ENCODE measurements at places on chromosomes 4 and X. TPM values are rescaled to one million over a fixed set of nuclear protein-coding genes. Genes with fewer than 3 reads are reported as not detected.

The RHOXF2 gene
- total RNA-seq = not detected

The SLC34A2 gene
- 0.77 TPM for total RNA-seq

The SHROOM3 gene
- total RNA-seq = 23.3 TPM

The CASP3 gene
- 47.6 TPM for total RNA-seq

The DDIT4L gene
- 4.7 TPM for total RNA-seq

The HSFX1 gene
- total RNA-seq = 2.2 TPM

The BEX3 gene
- 518 TPM for total RNA-seq

The SHROOM2 gene
- total RNA-seq = 15.5 TPM

The TMPRSS11B gene
- not detected for total RNA-seq

The P2RY4 gene
- 0.30 TPM for total RNA-seq

DNA sequence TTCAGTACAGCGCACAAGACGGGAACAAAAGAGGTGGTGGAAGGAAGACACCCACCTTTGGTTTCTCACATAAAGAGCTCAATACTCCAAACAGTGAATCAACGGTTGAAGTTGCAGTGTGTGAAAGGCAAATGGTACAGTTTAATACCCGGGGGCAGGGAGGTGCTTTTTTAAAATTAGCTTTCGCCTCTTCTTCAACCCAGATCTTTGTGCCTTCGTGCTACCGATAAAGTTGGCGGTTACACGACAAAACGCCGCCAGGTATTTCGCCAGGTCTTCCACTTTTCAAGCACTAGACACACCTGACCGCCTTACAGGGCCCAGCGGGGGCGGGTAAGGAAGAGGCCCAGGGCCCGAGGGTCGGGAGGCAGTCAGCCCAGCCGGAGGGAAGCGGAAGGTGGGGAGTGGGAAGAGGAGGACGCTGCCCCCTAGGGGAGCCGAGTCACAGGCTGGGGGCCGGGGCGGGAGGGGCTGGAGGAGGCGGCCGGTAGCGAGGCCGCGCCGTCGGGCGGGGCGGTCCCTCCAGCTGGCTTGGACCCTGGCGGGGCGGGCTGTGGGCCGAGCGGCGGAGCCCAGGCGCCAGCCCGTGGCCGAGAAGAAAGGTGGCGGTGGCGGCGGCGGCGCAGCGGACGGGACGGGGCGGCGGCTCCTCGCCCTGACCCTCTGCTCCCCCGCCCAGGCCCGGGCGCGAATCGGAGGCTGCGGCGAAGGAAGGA lies 16.0 kb downstream of the UTP3 start:
- no peaks in the 10 kb centered on the region for H3K27me3 ChIP-seq
- H3K4me1 ChIP-seq = peaks cover 8% of the 10 kb centered on the region
- H3K4me3 ChIP-seq = peak overlapping the region; percentile 78
- H3K27ac ChIP-seq = peak overlapping the region; percentile 94
- no peaks in the 10 kb centered on the region for H3K36me3 ChIP-seq

DNA sequence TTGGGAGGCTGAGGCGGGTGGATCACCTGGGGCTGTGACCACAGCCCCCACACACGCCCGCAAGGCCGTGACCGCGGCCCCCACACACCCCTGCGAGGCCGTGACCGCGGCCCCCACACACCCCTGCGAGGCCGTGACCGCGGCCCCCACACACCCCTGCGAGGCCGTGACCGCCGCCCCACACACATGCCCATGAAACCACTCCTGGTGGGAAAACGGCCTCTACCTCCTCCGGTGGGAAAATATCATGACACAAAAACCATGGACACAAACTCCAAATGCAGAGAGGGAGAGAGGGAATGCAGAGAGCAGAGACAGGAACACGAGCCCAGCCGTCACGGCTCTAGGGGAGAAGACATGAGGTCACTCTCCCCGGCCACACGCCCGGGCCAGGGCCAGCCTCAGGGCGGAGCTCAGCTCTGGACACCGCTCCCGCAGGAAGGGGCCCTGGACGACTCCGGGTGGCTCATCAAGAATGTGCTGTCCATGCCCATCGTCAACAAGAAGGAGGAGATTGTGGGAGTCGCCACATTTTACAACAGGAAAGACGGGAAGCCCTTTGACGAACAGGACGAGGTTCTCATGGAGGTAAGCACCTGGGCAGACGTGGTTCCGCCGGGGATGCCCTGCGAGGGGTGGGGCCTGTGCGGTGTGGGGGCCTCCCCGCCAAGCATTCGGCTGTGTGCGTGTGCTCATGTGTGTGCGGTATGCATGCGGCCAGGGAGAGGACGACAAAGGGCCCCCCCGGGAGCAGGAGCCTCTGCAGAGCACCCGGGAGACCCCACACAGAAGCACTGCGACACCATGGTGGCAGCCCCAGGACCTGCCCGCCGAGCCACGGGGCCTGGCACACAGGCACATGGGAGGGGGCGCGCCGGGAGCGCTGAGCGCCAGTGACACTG lies 17.4 kb downstream of the ATP5ME start:
- peaks cover 17% of the 10 kb centered on the region for H3K4me1 ChIP-seq
- no peak for DNase-seq
- H3K4me3 ChIP-seq = no peak overlapping the region
- peaks cover 3% of the 10 kb centered on the region for H3K27me3 ChIP-seq
- H3K36me3 ChIP-seq = peaks cover 39% of the 10 kb centered on the region

GRCh38 chr4:94827481-94828110 lies 69.8 kb downstream of the BMPR1B start:
- no peaks in the 10 kb centered on the region for H3K36me3 ChIP-seq
- no peak for DNase-seq
- no peaks in the 10 kb centered on the region for H3K4me1 ChIP-seq
- H3K4me3 ChIP-seq = no peak overlapping the region
- H3K27me3 ChIP-seq = no peaks in the 10 kb centered on the region

DNA sequence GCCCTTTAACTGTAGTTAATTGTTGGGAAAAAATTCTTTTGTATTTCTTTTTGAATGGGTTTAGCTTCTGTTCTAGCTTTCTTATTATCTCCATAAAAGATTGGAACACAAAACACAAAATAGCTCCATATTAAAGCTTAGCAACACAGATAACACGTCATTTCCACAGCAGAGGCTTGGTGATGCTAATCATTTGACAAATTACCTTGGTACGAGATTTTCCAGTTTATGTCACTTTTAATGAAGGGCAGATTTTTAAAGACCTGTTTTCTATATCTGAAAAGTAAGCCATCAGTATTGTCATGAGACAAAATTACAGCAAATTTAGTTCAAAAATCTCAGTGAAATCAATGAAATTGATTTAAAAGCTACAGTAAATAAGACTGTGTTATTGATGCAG lies 27.4 kb downstream of the FAM149A start:
- no peak overlapping the region for H3K4me3 ChIP-seq
- no peaks in the 10 kb centered on the region for H3K36me3 ChIP-seq
- H3K4me1 ChIP-seq = no peaks in the 10 kb centered on the region
- H3K27ac ChIP-seq = no peak overlapping the region

- H3K4me1 ChIP-seq = no peaks in the 10 kb centered on the region
- peaks cover 9% of the 10 kb centered on the region for H3K36me3 ChIP-seq
- H3K27ac ChIP-seq = no peak overlapping the region
- H3K27me3 ChIP-seq = no peaks in the 10 kb centered on the region
- no peak overlapping the region for H3K4me3 ChIP-seq
Measured at GRCh38 chr4:168928875-168929274, 81.2 kb downstream of the CBR4 start.

- no peaks in the 10 kb centered on the region for H3K27me3 ChIP-seq
- H3K27ac ChIP-seq = no peak overlapping the region
- H3K4me1 ChIP-seq = no peaks in the 10 kb centered on the region
- no peak overlapping the region for H3K4me3 ChIP-seq
- DNase-seq = no peak
- no peaks in the 10 kb centered on the region for H3K36me3 ChIP-seq
Measured at GRCh38 chr4:72109959-72110497, 78.2 kb downstream of the NPFFR2 start.

GRCh38 chr4:40669504-40669903 lies 39.8 kb upstream of the RBM47 start:
- no peaks in the 10 kb centered on the region for H3K36me3 ChIP-seq
- H3K27me3 ChIP-seq = no peaks in the 10 kb centered on the region
- H3K4me3 ChIP-seq = no peak overlapping the region
- DNase-seq = no peak
- no peaks in the 10 kb centered on the region for H3K4me1 ChIP-seq
- no peak overlapping the region for H3K27ac ChIP-seq

DNA sequence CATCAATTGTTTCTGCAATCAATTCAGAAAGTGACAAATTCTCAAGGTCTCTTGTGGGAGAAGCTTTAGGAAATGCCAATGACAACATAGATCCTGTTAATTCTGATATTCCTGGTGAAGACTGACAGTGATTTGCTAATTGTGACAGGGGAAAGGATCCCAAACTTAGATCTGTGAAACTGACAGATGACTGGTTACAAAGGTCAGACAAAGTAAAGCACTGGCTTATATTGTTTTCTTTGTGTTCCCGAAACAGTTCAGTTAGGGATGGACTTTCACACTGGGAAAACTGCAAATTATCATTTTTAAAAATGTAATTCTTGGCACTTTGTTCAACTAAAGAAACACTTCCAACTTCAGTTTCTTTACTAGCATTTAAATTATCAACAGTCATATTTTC lies 30.1 kb downstream of the NAT8L start:
- DNase-seq = no peak
- H3K4me3 ChIP-seq = no peak overlapping the region
- H3K27ac ChIP-seq = no peak overlapping the region
- H3K4me1 ChIP-seq = peaks cover 23% of the 10 kb centered on the region
- H3K27me3 ChIP-seq = no peaks in the 10 kb centered on the region

DNA sequence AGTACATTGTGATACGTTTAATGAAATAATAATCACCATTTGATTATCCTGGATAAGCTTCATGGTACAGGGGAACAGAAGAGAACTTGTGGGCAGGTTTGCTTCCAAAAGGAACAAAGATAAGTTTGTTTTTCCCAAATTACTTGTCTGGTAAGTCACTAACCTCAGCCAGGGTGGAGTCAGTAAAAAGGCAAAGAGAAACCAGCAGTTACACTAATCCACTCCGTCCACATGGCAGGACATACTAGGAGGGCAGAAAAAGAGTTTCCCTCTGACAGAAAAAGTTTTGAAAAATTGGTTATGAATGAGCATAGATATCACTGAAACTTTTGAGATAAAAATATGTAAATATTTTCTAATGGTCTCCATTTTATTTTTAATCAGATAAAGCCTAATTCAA lies 285.9 kb downstream of the IL15 start:
- DNase-seq = no peak
- no peaks in the 10 kb centered on the region for H3K36me3 ChIP-seq
- no peaks in the 10 kb centered on the region for H3K4me1 ChIP-seq
- H3K27ac ChIP-seq = no peak overlapping the region
- H3K4me3 ChIP-seq = no peak overlapping the region
- H3K27me3 ChIP-seq = no peaks in the 10 kb centered on the region

DNA sequence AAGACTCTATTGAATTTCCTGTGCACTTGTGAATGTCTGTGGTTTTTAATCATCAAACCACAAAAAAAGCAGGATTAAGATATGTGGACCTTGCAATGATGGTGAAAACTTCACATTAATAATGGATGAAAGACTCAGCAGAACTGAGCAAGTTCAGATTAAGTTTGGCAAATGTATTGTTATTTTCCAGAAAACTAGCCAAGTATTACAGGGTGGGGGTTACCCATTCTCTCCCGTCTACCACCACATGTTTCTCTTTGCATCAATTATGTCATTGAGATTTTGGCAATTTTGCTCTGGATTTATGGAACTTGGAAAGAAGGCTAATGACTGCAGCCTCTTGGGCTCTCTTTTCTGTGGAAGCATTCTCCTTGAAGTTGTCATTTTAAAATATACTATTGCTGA lies 577.1 kb downstream of the ANKRD50 start:
- no peaks in the 10 kb centered on the region for H3K36me3 ChIP-seq
- no peak overlapping the region for H3K27ac ChIP-seq
- no peaks in the 10 kb centered on the region for H3K27me3 ChIP-seq
- H3K4me1 ChIP-seq = no peaks in the 10 kb centered on the region
- no peak for DNase-seq
- H3K4me3 ChIP-seq = no peak overlapping the region

GRCh38 chr4:74018771-74019170 lies 19.7 kb downstream of the CXCL3 start:
- DNase-seq = no peak
- H3K36me3 ChIP-seq = no peaks in the 10 kb centered on the region
- H3K4me1 ChIP-seq = no peaks in the 10 kb centered on the region
- H3K27ac ChIP-seq = no peak overlapping the region
- H3K27me3 ChIP-seq = no peaks in the 10 kb centered on the region

DNA sequence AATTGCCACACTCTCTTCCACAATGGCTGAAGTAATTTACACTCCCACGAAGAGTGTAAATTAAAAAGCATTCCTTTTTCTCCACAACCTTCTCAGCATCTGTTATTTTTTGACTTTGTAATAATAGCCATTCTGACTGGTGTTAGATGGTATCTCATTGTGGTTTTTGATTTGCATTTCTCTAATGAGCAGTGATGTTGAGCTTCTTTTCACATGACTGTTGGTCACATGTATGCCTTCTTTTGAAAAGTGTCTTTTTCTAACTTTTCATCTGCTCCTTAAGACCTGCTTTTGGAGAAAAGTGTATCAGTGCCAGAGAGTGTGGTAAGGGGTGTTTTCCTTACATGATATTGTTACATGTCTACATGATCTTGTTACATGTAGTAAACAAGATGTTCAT lies 25.7 kb downstream of the GUCY1A1 start:
- no peaks in the 10 kb centered on the region for H3K4me1 ChIP-seq
- H3K27me3 ChIP-seq = no peaks in the 10 kb centered on the region
- no peak overlapping the region for H3K4me3 ChIP-seq
- H3K36me3 ChIP-seq = no peaks in the 10 kb centered on the region

DNA sequence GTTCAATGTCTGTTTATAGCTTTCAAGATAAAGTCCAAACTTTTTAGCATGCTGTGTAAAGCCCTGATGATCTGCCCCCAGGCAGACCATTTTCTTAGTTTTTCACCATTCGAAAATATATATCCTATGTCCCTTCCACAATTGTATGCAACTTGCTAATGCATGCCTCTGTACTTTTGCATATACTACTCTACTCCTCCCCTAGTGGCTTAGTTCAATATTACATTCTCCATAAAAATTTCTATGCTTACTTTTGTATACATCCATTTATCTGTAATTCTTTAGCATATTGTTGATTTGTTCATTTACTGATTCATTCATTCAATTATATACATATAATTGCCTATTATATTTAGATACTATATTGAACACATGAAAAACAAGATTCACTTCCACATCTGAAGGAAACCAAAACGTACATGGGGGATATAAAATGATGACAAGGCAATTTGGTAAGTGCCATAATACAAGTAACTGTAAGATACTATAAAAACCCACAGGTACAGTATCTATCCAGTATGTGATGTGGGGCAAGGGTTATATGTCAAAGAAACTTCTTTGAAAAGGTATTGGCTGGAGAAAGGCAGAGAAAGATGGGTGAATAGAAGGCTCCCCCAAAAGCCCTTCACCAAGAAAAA lies 902.5 kb downstream of the FAM133A start:
- no peaks in the 10 kb centered on the region for H3K36me3 ChIP-seq
- H3K4me1 ChIP-seq = no peaks in the 10 kb centered on the region
- no peak overlapping the region for H3K4me3 ChIP-seq
- H3K27ac ChIP-seq = no peak overlapping the region
- no peak for DNase-seq

Data from spinal cord (tissue), 10 donors.